HCT116 (cell line): ENCODE measurements at places on chromosomes 1 and 21. TPM values are rescaled to one million over a fixed set of nuclear protein-coding genes. Genes with fewer than 3 reads are reported as not detected.

DNA sequence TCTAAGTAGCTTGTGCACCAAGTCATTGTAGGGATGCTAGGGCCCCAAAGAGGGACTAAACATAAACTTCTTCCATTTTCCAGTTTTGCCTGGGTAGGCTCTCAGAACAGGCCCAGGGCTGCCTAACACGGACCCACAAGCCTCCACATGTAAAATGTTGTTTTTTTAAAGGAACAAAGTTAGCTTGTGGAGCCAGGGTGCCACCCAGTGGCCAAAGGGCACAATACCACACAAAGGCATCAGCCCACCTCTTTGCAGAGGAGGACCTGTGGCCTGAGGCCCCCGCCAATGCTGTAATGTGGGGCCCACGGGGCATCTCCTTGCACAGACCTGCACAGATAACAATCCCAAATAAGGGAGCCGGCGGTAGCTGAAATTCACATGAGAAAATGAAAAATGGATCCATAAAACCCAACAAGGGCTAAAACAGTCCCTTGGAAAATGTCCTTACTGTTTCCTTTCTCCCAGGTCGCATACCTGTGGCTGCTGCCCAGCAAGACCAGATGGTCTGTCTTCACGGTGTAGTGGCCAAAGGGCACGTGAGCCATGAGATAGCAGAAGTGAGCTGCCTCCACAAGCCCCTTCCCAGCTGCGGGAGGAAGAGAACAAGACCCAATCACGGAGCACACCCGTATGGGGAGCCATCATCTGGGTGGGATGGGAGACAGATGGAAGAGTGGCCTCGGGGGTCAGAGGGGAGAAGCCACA, 23.8 kb downstream of the SEC16B start:
- DNase-seq, result peak; percentile 44

DNA sequence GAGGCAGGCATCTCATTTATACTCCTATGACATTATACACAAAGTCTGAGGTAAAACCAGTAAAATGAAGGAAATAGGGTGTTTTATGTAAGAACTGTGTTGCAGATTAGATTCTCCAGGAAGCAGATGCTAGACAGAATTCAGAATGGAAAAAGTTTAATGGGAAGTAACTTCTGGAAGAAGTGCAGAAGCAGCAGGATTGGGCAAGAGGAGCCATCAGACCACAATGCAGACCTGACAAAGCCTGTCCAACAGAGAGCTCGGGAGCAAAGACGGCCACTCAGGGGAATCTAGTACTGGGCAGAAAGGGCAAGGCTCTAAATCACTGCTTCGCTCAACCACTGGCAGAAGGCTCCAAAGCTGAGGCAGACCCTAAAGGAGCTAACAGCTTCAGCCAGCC, 33.7 kb downstream of the FBXO42 start:
- no peak for DNase-seq

Gene PEA15
- total RNA-seq, result 44.0 TPM

Gene ZSCAN20
- total RNA-seq, result 9.0 TPM

- no peak for DNase-seq
These were observed 16.8 kb downstream of the TSEN15 start for GRCh38 chr1:184068354-184068753.

DNA sequence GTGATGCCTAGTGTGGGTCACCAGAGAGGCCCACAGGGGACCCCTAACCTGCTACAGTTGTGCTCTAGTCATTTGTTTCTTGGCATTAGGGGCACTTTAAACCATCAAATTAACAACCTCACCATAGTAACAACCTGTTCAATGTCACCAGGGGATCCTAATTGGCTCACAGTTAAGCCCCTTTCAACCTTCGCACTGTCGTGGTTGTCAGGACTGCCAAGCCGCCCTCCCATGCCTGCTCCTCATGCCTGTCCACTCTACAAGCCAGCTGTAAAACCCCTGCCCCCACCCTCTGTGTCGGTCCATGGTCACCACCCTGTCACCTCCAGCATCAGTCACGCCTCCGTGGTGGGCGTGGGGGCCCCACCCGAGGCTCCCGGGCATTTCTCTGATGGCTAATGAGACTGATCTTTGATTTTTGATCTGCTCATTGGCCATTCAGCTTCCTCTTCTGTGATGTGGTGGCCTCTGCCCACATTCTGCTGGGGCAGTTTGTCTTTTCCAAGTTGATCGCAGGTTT, 96.6 kb downstream of the WDR4 start:
- DNase-seq, result no peak

DNA sequence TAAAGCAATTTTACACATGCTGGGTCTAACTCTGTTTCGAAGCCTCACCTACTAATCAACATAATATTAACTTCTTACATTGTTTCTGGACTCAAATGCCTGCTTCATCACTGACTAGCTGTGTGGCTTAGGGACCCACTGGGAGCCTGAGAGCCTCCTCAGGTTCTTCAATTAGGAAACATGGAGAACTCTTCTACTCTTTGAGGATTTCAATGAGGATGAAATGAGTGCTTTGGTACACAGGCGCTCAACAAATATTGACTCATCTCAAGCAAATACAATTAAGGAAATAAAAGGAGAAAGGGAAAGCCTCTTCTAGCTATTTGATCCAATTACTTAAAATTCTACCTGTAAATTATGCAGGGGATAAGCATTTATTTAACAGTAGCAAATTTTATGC, 84.4 kb upstream of the JAK1 start:
- no peak for DNase-seq

DNA sequence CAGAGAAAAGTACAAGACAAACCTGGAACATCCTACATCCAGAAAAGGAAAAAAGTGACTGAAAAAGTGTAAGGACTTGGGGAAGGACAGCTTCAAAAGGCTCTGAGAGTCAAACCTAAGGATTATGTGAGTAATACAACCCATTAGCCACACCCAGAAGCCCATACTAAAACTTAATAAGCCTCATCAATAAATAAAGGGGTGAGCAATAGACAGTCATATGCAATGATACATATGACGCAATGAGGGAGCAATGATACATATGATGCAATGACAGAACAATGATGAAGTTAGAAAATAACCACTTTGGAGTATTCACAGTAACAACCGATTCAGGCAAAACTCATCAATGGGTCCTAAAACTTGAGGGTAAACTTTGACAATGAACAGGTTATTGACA, 50.1 kb downstream of the BRWD1 start:
- peak; percentile 13 for DNase-seq

DNA sequence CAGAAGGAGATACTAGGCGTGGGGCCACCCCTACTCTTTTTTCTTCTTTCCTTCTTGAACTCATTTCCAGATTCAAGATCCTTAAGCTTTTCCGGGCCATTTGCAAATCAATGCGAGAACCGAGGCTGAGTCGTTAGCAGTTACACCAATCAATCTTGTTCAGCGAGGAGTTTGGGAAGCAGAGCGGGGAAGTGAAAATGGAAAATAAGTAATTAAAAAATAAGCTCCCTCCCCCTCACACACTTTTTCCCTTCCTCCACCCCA, 1.7 kb upstream of the NEGR1 start:
- DNase-seq, result no peak
